ENCODE measurements at places on chromosomes 7 and 10. TPM values are rescaled to one million over a fixed set of nuclear protein-coding genes. Genes with fewer than 3 reads are reported as not detected.

DNA sequence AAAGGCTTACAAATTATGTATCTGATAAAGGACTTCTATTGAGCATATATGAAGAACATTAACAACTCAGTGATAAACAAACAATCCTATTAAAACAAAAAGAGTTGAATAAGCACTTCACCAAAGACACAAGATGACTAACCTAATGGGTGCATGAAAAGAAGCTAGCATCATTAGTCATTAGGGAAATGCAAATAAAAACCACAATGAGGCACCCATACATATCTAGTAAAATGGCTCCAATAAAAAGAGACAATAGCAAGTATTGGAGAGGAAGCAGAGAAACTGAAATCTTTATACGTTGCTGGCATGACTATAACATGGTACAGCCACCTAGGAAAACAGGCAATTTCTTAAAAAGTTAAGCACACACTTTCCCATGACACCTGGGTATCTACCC, 77.6 kb upstream of the ZMIZ1 start:
- peak; percentile 77 for DNase-seq

GJD4 gene
- not detected for total RNA-seq

GRCh38 chr10:51918884-51919325, 219.5 kb upstream of the CSTF2T start:
- no peak for DNase-seq

NEUROG3 gene
- total RNA-seq: not detected

- peak; percentile 22 for DNase-seq
These were observed 32.1 kb downstream of the HERC4 start for GRCh38 chr10:68043030-68043429.

Measured in M059J (cell line).